ENCODE measurements at places on chromosomes 3 and 15.

- no peak for DNase-seq
Measured at GRCh38 chr3:52839892-52840545, 5.2 kb upstream of the MUSTN1 start.

DNA sequence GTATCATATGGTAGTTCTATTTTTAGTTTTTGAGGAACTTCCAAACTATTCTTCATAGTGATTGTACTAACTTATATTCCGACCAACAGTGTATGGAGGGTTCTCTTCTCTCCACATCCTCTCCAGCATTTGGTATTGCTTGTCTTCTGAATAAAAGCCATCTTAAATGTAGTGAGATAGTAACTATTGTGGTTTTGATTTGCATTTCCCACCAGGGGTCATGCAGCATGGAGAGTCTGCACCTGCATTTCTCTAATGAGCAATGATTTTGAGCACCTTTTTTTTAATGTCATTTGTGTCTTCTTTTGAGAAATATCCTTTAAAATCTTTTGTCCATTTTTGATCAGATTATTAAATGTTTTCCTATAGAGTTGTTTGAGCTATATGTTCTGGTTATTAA is 718.5 kb downstream of the ZBBX start:
- DNase-seq = no peak

DNA sequence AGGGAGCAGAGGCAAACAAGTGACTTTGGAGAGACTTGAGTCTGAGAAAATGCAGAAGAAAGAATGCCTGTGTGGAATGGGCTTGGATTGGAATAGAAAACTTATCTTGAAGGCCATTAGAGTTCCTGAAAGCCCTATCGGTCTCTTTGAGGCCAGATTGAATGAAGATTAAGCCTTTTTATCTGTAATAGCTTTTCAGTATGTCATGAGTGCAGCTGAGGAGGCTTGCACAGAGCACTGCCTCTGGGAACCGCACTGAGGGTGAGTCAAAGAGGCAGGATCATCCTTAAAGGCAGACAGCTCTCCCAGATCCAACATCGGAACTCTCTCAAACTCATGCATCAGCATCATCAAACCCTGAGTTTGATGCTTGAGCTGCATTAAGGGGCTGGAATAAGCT is 515.2 kb downstream of the NTRK3 start:
- no peak for DNase-seq

- DNase-seq = no peak
Measured at GRCh38 chr15:39511916-39512260, 69.0 kb upstream of the THBS1 start.

GRCh38 chr3:107117922-107118536 is 259.2 kb upstream of the CCDC54 start:
- no peak for DNase-seq

DNA sequence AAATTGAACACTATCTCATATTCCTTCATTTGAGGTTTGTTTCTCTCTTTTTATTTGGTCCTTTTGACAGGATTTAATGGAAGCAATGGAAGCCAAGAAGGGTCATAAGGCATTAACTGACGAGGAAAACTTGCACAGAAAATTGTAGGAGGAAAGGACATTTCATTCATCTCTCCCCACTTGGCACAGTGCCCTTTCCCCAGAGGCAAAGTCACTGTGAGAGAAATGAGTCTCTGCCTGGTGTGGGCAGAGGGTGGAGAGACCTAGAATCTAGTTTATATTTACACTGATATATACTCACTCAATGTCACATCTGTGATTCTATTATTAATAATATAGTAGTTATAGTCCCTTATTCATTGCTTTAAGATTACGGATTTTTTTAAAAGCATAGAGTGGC is 324.6 kb upstream of the IL12A start:
- no peak for DNase-seq

- DNase-seq = no peak
Measured at GRCh38 chr15:82130248-82130647, 84.4 kb upstream of the MEX3B start.

DNA sequence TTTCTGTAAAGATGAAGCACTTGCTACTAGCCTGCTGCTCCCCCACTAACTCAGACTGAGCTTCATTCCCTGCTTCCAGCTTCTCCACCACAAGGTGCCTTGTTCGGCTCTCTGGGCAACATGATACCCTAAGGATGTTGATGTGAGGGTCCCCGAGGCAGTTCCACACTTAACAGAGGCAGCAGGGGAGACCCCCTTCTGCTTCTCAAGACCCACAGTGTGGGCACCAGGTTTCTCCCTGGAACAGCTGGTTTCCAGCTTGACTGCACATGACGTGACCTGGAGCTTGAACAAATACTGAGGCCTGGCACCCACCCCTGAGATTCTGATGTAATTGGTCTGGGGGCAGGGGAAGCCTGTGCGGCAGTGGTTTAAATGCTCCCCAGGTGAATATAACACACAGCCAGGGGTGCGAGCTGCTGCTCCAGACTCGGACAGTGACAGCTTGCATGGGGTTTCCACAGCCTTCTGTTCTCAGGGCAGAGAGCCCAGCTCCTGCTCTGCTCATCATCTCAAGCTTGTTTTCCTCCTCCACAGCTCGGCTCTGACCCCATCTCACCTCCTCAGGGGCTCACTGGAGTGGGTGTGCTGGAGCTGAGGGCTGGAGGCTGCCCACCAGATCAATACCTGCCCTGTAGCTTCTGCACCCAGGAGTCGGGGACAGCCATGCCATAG is 95.0 kb upstream of the HACD2 start:
- no peak for DNase-seq

DNA sequence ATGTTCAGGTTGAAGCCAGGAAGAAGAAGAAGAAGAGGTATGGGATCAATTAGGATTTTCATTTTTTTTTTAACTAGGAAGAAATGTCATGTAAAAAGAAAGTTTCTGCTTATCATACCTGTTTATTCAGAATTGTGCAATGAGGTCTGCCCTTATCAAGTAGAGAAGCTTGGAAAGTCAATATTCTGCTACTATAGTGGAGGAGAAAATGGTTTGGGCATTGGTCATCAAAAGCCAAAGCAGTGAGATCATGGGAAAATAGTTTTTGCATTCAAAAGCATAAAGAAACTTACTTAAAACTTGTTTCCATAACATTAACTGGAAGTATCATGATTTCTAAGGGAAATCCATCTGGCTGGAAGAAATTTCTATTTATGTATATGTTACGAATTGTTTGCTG is 1239.2 kb downstream of the NSUN3 start:
- no peak for DNase-seq

DNA sequence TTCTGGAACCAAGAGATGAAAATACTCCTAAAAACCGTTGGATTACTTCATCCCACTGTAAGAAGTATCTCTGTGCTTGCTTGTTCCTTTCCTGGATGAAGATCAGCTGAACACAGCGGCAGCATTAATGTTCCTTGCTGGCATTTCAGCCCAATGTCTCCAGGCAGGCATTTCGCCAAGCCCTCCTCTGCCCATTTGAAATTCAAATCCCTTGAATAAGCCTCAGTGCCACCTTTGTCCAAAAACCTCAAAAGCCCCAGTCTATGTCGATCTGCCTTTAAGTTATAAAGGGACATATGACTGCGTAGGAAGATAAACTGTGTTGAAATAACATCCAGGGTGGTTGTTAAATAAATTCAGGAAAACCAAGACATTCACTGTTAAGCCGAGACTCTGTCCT is 156.8 kb upstream of the PDZRN3 start:
- DNase-seq = no peak

DNA sequence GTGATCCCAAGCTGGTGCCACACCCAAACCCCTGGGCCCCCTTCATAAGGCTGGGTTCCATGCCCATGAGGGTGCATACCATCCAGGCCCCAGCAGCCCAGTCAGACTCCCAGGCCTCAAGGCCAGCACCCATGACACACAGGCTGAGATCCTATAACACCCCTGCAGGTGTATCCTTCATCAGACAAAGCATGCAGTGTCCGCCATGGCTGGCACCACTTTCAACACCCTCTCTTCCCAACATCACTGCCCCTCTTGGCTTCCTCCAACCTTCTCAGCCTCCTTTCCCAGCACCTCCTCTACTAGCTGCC is 3.5 kb downstream of the CCDC51 start:
- no peak for DNase-seq

All from stimulated activated CD4-positive, alpha-beta T cell treated with anti-CD3 and anti-CD28 coated beads, Interleukin-4, amount 100 ng/mL, for 4 hours (primary cell).